Fibroblast of lung (primary cell): ENCODE measurements at places on chromosomes 6 and 20. TPM values are rescaled to one million over a fixed set of nuclear protein-coding genes. Genes with fewer than 3 reads are reported as not detected.

DNA sequence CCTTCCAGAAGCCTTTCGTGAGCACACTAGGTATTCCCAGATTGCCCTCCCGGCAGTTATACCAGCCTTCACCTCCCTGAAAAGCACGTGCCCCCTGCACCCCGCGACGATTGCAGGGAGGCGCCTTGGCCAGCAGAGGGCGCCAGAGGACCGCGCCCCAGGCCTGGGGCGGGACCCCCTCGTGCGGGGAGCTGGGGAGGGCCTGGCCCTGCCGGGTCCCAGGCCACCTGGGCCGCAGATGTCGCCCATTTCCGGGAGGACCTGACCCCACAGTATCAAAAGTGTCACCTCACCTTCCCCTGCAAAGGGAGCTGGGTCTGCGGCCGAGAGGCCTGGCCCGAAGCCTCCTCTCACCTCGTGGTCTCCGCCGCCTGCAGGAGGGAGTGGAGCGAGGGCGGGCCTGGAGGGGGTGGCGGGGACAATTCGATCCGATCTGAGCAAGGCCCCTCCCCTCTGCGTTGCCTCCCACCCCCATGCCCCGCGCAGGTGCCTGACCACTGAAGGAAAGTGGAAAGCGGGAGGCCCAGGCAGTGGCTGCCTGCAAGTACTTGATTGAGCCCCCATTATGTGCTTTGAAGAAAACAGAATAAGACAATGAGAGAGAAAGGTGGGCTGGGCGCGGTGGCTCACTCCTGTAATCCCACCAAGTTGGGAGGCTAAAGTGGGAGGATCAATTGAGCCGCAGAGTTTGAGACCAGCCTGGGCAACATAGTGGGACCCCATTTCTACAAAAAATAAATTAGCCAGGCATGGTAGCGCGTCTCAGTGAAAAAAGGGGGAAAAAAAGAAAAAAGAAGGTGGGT lies 3.5 kb upstream of the SNAI1 start:
- peaks cover 4% of the 10 kb centered on the region for H3K4me1 ChIP-seq
- peaks cover 2% of the 10 kb centered on the region for H3K36me3 ChIP-seq
- no peak overlapping the region for H3K27ac ChIP-seq
- H3K4me3 ChIP-seq = peak overlapping the region; percentile 43
- no peak for DNase-seq

DNA sequence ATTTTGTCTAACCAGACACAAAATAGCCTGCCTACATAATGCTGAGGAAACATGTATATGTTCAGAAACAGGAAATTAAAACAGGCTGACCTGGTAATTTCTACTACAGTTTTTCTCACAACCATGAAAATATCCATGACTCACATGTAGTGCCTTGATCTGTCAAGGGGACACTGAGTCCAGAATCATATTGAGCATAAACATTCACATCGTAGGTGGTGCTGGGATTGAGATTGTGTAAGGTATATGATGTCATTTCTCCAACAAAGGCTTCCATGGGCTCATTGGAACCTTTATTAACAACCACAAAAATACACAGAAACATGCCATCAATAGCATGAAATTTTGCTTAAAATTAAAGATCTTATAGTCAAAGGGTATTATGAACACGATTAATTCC lies 80.9 kb downstream of the COL12A1 start:
- DNase-seq = no peak
- H3K4me1 ChIP-seq = peaks cover 11% of the 10 kb centered on the region
- no peaks in the 10 kb centered on the region for H3K27me3 ChIP-seq
- H3K4me3 ChIP-seq = no peak overlapping the region
- peaks cover 35% of the 10 kb centered on the region for H3K36me3 ChIP-seq

DNA sequence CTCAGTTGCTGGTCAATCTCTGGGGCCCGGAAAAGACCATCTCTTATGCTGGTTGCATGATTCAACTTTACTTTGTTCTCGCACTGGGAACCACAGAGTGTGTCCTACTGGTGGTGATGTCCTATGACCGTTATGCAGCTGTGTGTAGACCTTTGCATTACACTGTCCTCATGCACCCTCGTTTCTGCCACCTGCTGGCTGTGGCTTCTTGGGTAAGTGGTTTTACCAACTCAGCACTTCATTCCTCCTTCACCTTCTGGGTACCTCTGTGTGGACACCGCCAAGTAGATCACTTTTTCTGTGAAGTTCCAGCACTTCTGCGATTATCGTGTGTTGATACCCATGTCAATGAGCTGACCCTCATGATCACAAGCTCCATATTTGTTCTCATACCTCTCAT lies 4.3 kb downstream of the OR2J3 start:
- no peak overlapping the region for H3K27ac ChIP-seq
- H3K4me1 ChIP-seq = no peaks in the 10 kb centered on the region
- no peaks in the 10 kb centered on the region for H3K36me3 ChIP-seq
- DNase-seq = no peak

DNA sequence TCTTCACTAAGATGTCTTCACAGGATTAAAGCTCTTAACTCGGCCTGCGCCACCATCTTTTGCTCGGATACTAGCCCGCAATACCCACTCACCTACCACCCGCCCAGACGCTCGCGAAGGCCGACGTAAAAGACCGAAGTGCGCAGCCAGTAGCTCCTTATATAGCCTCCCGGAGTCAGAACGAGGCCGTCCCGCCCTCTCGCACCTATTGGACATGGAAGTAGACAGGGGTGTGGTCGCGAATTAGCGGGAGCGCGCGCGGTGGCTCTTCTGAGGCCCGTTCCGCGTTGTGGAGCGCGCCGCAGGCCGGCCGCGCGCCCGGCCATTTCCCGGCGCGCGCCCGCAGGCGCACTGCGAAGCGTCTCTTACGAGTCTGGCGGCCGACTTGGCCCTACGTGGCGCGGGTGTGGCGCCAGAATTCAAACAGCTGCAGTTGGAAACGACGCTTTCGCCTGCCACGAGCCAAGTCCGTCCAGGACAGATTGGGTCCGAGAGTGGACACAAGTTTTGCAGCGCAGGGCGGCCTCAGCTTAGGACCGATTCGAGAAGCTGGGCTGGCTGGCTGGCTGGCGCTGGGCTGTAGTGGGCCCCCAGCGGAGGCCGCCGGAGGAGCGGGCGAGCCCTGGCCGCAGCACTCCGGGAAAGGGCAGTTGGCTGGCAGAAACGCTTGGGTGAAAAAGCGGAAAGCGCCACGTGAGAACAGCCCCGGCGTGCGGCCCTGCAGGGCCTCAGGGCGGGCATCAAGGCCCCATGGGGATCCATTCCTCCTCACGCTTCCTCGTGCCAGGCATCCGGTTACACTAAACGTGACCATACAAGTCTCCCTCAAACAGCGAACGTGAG lies 36.1 kb upstream of the SYNCRIP start:
- H3K4me3 ChIP-seq = peak overlapping the region; percentile 96
- H3K36me3 ChIP-seq = no peaks in the 10 kb centered on the region
- peak; percentile 99 for DNase-seq
- H3K27me3 ChIP-seq = no peaks in the 10 kb centered on the region

- H3K27me3 ChIP-seq = no peaks in the 10 kb centered on the region
- no peak overlapping the region for H3K4me3 ChIP-seq
Observed at GRCh38 chr6:142707255-142707654, 237.7 kb downstream of the HIVEP2 start.

- peaks cover 7% of the 10 kb centered on the region for H3K4me1 ChIP-seq
- H3K4me3 ChIP-seq = peak overlapping the region; percentile 36
- DNase-seq = no peak
- no peaks in the 10 kb centered on the region for H3K27me3 ChIP-seq
Observed at GRCh38 chr20:23634985-23635767, 2.6 kb downstream of the CST3 start.

GRCh38 chr6:113394216-113394615 lies 462.9 kb upstream of the MARCKS start:
- no peaks in the 10 kb centered on the region for H3K27me3 ChIP-seq
- H3K4me3 ChIP-seq = no peak overlapping the region
- no peaks in the 10 kb centered on the region for H3K4me1 ChIP-seq
- no peaks in the 10 kb centered on the region for H3K36me3 ChIP-seq
- no peak for DNase-seq
- H3K27ac ChIP-seq = no peak overlapping the region

- H3K4me3 ChIP-seq = no peak within 1 kb of the TSS
- no peaks in the 10 kb centered on the region for H3K4me1 ChIP-seq
Observed at GRCh38 chr20:43558412-43559146, at the start of gene SGK2. TSS of gene SGK2 (plus strand) at chr20:43559027. CDS start at chr20:43566496, 7,469 bp downstream.

DNA sequence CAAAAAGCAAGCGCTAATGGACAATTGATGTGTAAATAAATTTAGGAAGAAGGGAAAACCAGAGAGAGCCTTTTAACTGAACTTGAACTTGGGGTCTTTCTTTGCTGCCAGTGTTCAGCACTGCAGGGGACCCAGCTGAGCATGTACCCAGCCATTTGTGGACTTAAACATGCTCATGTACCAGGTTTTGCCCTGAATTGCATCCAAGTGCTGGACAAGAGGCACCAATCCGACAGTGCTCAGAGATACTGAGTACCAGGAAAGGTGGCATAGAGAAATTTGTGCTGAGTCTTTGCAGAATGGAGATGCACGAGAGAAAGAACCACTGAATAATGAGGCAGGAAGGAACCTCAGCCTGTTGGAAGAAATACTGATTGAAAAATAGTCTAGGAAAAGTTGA lies 16.0 kb downstream of the AKAP12 start:
- H3K4me1 ChIP-seq = peaks cover 3% of the 10 kb centered on the region
- no peaks in the 10 kb centered on the region for H3K36me3 ChIP-seq
- DNase-seq = no peak
- H3K27me3 ChIP-seq = no peaks in the 10 kb centered on the region

DNA sequence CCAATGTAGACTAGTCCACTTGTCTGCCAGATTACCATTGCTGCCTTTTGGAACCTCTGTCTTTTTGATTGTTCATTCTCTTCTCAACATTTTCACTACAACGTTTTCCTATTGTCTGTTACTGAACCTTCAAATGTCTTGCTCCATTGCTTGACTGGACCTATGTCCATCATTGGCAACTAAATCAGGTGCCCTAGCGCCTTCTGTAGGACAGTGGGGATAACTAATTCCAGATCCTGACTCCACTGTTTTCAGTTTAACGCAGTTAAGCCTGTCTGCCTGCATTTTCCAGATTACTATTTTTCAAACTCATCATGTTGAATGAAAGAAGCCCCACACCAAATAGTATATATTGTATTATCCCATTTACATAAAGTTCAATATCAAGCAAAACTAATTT lies 433.6 kb downstream of the RNF144B start:
- H3K36me3 ChIP-seq = no peaks in the 10 kb centered on the region
- no peak overlapping the region for H3K27ac ChIP-seq
- no peaks in the 10 kb centered on the region for H3K27me3 ChIP-seq
- DNase-seq = no peak
- H3K4me1 ChIP-seq = no peaks in the 10 kb centered on the region

UBD gene
- not detected in 2 replicates for total RNA-seq

CCN2 gene
- 20.5 and 22.8 TPM in 2 replicates for total RNA-seq

MLIP gene
- not detected in 2 replicates for total RNA-seq

PGBD1 gene
- 5.6 and 5.8 TPM in 2 replicates for total RNA-seq

SLC13A3 gene
- 4.1 and 5.6 TPM in 2 replicates for total RNA-seq

ZSCAN31 gene
- total RNA-seq = 5.0 and 5.9 TPM in 2 replicates

TEAD3 gene
- 7.7 and 9.6 TPM in 2 replicates for total RNA-seq

TRIM40 gene
- total RNA-seq = not detected in 2 replicates

TCF21 gene
- total RNA-seq = 8.2 and 11.1 TPM in 2 replicates

MAK gene
- not detected in 2 replicates for total RNA-seq

RIPOR3 gene
- 4.1 and 4.9 TPM in 2 replicates for total RNA-seq

NMBR gene
- under 0.01 TPM in 1 of 2 replicates, not detected in the other for total RNA-seq

WFDC5 gene
- total RNA-seq = not detected in 2 replicates
